ENCODE measurements at places on chromosomes 11 and 22.

GRCh38 chr11:113637636-113638035 lies 68.5 kb downstream of the TMPRSS5 start:
- DNase-seq: no peak

DNA sequence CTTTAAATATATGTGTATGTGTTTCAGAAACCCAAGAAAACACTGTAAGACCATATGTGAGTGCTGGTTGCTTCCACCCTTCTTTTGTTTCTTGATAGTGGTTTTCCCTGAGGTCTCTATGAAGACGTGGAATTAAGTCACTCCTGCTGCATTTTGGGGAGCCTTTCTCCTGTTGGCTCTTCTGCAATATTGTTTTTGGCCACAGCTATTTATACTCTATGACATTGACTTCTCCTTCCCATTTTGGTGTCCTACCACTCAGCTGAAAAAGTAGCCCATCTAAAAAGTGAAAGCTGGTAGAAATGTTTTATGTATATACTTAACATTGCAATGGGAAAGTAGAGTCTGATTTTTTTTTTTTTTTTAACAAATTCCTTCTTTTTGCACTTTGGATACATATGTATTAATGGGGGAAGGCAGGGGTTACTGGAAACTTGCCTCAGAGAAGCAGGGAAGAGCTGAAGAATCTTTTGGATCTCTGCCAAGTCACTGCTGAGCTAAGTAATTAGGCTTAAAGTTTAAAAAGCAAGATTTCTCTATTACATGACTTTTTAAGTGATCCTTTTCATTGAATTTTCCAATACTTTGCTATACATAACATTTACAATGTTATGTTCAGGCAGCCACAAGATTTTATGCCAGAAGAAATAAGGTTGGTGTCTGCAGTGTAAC lies 1.8 kb downstream of the TTC17 start:
- DNase-seq: no peak

DNA sequence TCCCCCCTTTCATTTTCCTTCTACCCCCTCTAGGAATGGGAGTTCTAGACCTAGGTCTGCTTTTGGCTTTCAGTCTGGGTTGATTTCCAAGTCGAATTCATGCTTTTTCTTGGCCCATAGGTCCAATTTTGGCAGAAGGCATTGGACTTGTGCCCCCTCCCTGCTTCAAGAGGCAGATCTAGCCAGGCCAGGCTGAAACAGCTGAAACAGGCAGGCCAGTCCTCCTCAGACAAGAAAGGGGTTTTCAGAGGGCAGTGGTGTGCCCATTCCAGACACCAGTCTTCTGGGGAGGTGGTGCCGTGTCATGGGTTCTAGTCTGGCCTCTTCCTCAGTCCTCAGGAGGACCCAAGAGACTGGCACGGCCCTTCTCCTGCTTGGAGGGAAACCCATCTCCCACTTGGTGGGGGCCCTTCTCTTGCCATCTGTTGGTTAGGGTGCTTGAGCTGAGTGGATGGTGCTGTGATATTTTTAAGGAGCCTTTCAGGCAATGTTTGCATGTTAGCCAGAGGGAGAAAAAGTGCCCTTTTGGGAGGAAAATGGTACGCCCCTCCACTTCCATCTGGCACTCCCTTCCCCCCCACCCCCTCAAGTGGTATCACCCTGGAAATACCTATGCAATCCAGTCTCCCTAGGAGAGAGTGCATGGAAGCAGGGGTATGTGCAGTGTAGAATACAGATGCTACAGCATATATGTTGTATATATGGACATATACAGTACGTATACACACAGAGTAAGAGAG lies 53.6 kb downstream of the SYT13 start:
- DNase-seq: no peak

DNA sequence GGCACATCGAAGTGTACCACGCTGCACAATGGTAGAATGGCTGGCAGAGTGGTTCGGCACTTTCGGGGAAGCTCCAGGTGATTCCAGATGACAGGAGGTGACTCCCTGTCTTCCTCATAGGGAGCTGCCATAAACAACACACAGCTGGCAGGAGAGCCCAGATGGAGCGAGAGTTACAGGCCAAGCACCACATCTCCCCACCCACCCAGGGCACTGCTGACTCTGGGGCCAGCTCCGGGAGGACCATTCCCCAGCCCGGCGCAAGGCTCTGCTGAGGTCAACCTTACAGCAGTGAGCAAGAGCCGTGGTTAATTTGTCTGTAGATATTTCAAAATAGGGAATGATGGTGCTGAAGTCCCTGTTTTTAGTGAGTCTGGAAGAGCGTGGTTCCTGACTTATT lies 78.8 kb upstream of the HMGXB4 start:
- no peak for DNase-seq

DNA sequence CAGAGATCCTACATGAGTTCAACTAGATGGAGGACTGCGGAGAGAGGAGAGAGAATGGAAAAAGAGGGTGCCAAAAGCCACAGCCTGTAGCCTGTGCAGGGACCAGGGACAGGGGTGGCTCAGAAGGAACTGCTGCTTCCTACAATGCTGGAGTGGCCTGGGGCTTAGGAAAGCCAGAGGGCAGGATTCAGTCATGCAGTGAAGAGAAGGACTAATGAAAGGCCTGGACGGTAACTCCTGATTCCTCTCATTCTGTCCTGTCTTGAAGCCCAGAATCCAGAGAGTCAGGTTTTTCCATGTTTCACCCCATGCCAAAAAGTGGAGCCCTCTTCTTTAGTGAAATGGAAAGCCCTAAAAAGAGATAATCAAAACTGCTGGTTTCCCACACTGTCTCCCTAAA lies 48.4 kb upstream of the INCENP start:
- DNase-seq: no peak

DNA sequence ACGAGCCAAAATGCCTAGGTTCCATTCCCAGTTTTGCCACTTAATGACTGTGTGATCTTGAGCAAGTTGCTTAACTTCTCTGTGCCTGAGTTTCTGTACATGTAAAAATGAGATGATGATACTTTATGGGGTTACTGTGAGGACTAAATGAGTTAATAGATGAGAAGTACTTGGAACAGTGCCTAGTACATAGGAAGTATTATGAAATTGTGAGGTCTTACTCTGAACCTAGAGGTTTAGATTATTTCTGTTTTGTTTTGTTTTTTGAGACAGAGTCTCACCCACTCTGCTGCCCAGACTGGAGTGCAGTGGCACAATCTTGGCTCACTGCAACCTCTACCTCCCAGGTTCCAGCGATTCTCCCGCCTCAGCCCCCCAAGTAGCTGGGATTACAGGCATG lies 227.0 kb upstream of the POU2AF2 start:
- DNase-seq: no peak

DNA sequence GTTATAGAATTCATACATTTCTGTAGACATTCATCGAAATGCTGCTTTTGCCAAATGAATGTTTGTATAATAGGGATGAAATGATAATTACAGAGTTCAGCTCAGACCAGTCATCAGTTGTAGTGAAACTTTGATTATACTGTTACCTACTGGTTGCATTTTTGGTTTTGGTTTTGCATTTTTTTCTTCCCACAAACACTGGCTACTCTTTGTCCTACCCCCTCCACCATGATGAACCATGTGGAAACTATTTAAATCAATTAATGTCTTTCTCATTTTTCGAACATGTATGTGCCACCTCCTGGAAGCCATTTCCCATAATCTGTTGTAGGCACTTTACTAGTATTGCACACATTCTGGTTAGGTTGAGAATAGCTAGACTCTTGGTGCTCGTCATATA lies 75.3 kb upstream of the MTNR1B start:
- DNase-seq: no peak

- peak; percentile 14 for DNase-seq
Observed at GRCh38 chr11:14249121-14249963, 109.6 kb downstream of the RRAS2 start.

DNA sequence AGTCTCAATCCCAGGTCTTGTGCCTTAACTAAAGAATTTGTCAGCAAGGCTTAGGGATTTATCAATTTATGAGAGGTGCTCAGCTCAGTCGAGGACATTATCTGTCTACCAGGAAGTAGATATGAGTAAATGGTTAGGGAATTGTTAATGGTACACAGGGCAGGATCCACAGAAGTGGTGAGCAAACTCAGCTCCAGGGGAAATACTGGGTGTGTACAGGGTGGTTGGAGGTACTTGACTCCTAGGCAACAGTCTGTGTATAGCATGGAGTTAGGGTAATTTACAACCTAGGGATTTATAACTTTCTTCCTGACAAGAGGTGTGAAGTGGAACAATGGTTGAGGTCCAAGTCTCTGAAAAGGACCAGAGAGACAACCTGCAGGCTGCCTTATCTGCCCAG lies 123.4 kb upstream of the OR9Q1 start:
- DNase-seq: no peak

DNA sequence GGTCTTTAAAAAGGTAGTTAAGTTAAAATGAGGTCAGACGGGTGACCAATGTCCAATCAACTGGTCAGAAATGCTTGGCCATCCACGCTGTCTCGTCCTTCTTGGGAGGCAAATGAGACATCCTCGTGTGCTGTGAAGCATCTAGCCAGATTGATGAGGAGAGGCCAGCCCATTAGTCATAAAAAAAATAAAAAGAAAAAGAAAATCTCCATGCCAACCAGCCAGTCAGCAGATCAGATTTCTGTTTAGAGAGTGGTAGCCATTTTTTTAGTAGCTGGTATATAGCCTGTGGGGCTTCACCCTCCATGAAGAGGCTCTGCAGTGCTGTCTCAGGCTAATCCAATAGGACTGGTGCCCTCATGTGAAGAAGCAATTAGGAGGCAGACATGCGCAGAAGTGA lies 343.1 kb upstream of the SYN3 start:
- no peak for DNase-seq

DNA sequence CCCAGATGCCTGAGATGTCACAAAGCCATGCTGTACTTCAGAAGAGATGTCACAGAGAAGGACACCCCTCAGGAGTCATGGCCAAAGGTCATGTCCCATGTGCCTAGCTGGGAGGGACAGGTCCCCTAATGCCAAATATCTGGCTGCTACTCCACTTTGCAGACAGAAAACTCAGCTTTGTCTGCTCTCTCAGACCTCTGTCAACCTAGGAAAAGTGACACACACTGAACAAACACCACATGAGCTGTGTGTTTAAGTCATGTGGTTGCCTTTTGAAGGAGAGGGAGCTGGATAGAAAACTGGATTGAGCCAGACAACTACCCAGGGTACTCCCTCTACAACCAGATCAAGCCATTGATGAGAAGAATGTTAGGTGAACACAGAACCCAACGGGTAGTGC lies 3.5 kb downstream of the TRIM66 start:
- no peak for DNase-seq

- DNase-seq: no peak
Observed at GRCh38 chr11:57131080-57131790, 50.5 kb upstream of the LRRC55 start.

- DNase-seq: no peak
Observed at GRCh38 chr11:22472306-22472705, 134.1 kb downstream of the SLC17A6 start.

DNA sequence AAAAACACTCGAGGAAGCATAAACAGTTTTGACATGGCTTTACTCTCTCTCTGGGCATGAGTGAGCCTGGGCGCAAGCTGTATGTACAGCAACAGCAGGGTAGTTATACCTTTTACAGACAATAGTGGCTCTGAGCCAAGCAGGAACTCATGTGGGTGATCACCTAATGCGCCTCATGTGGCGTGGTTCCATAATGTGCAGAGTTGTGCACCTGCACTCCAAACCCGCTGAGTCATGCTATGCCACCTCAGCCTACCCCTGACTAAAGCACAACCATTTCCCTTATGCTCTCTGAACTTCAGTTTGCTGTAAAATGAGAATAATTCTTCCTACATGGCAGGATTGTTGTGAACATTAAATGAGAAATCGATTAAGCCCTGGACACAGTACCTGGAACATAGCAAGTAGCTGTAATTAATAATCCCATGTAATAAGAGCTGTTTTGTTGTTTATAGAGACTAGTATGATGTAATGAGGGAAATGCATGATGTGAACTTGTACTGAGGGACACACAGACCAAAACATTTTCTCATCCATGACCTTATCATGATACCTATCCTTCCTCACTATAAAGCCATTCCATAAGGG lies 71.6 kb downstream of the CCDC34 start:
- no peak for DNase-seq

- no peak for DNase-seq
Observed at GRCh38 chr11:118012083-118012669, 26.0 kb downstream of the IL10RA start.

GRCh38 chr11:44928144-44928543 lies 22.5 kb downstream of the TP53I11 start:
- DNase-seq: no peak

DNA sequence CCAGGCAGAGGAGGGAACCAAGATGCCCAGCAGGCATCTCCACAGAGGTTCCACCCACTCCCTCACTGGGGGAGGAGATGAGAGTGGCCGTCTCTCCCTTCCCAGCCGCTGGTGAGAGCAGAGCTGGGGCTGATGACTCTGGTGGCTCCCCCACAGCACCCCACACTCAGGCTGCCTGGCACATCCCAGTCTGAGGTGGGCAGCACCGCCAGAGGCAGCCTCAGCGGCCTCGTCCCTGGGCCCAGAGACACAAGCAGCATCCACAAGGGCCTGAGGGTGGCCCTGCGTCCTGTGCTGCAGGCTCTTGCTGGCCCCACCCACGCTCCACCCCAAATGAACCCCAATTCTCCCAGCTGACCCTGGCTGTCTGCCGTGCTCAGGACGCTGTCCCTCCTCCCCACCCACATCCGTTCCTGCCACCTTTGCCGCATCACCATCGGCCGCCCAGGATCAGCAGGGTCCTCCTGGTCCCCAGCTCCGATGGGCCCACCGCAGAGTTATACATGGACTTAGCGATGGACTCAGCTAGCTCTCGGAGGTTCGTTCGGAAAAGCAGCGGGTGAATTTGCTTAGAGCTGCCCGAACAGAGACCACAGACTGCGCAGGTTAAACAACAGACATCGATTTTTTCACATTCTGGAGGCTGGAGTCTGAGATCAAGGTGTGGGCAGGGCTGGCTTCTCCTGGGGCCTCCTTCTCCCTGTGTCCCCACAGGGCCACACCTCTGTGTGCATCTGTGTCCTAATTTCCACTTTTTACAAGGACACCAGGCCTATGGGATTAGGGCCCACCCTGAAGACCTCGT lies 20.2 kb upstream of the CTSD start:
- no peak for DNase-seq

GRCh38 chr22:20798974-20799373 lies 25.1 kb downstream of the SERPIND1 start:
- no peak for DNase-seq

- DNase-seq: no peak
Observed at GRCh38 chr11:33709466-33709865, 8.8 kb upstream of the C11orf91 start.

- DNase-seq: no peak
Observed at GRCh38 chr11:19253153-19253745, 12.5 kb upstream of the E2F8 start.

GRCh38 chr11:84518631-84519183 lies 1108.4 kb downstream of the DLG2 start:
- DNase-seq: no peak

- no peak for DNase-seq
Observed at GRCh38 chr11:67273260-67273990, 7.2 kb downstream of the GRK2 start.

Measured in HFF-Myc (cell line).